ENCODE measurements at places on chromosomes 4 and X. TPM values are rescaled to one million over a fixed set of nuclear protein-coding genes. Genes with fewer than 3 reads are reported as not detected.

NDST4 gene
- not detected for total RNA-seq

DNA sequence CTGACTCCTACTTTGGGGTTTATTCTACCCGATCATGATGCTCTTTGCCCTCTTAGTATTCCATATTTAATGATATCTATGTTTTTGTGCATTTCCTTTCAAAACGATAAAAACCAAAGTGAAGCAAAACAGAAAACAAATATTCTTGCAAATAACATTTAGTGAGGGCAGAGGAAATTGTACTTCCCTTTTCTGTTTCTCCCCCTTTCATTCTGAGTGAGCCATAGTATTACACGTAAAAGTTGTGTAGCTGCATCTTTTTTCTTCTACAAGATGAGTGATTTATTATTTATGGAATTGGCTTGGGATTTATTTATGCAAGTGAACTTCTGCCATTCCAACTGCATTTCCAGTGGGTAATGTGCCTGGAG lies 109.9 kb downstream of the AFF2 start:
- no peaks in the 10 kb centered on the region for H3K4me1 ChIP-seq
- no peak overlapping the region for H3K4me3 ChIP-seq
- H3K27ac ChIP-seq, result no peak overlapping the region
- H3K27me3 ChIP-seq, result no peaks in the 10 kb centered on the region
- DNase-seq, result no peak

DNA sequence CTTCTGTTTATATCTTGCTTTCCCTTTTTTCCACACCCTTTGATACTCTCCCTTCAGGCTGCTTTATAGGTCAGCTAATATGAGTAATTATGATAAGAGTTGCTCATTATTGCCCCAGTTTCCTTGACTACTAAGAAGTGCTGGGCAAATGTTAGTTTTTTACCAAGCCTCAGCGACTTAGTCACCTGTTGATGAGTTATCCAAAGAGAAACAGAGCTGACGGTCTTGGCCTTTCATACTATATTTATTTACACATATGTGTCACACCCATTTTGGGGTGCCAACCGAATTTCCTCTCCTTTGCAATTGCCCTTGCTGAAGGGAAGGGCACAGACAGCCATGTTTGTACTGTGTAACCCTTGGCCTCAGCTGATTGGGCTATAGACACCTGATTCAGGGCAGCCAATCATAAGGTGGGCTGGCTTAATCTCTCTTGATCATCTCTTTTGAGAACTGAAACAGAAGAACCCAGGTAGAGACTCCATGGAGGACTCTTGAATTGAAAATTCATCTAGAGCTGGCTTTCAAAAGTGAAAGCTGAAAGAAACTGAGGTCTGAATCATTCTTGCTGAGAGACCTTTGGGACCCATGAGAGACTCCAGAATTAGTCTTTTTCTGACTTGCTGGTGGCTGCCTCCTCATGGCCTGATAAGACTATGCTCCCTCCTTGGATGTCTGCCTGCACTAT lies 111.7 kb upstream of the RPS6KA3 start:
- no peaks in the 10 kb centered on the region for H3K36me3 ChIP-seq
- H3K4me3 ChIP-seq, result peak overlapping the region; percentile 24
- DNase-seq, result peak; percentile 92
- peak overlapping the region; percentile 78 for H3K27ac ChIP-seq
- no peaks in the 10 kb centered on the region for H3K27me3 ChIP-seq
- peaks cover 49% of the 10 kb centered on the region for H3K4me1 ChIP-seq

- no peaks in the 10 kb centered on the region for H3K4me1 ChIP-seq
- H3K27ac ChIP-seq, result no peak overlapping the region
- no peaks in the 10 kb centered on the region for H3K36me3 ChIP-seq
- DNase-seq, result no peak
- no peaks in the 10 kb centered on the region for H3K27me3 ChIP-seq
- no peak overlapping the region for H3K4me3 ChIP-seq
These were observed 70.1 kb downstream of the NSG1 start for GRCh38 chr4:4456816-4457578.

DNA sequence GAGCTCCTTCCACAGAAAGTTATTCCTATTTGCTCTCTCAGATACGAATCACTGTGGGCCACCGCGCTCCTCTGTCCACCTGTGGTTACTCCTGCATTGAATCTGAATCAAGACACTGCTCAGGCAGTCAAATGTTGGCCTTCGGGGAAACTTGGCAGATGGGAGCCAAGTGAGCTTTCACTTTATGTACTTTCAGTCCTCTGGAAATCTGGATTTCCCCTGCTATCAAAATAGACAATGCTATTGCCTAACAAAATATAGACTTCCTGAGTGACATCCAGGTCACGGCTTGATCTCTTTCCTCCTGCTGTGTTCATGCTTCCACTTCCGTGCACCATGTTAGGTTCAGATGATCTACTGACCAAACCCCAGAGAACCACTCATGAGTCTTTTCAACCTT lies 43.8 kb downstream of the FHL1 start:
- no peak overlapping the region for H3K27ac ChIP-seq
- H3K4me1 ChIP-seq, result peaks cover 3% of the 10 kb centered on the region
- no peak overlapping the region for H3K4me3 ChIP-seq
- no peaks in the 10 kb centered on the region for H3K36me3 ChIP-seq

GRCh38 chr4:138561276-138561880 lies 319.2 kb upstream of the SLC7A11 start:
- DNase-seq, result no peak
- H3K4me3 ChIP-seq, result no peak overlapping the region
- H3K36me3 ChIP-seq, result no peaks in the 10 kb centered on the region
- peaks cover 9% of the 10 kb centered on the region for H3K4me1 ChIP-seq
